ENCODE measurements at places on chromosomes 3 and 15.

DNA sequence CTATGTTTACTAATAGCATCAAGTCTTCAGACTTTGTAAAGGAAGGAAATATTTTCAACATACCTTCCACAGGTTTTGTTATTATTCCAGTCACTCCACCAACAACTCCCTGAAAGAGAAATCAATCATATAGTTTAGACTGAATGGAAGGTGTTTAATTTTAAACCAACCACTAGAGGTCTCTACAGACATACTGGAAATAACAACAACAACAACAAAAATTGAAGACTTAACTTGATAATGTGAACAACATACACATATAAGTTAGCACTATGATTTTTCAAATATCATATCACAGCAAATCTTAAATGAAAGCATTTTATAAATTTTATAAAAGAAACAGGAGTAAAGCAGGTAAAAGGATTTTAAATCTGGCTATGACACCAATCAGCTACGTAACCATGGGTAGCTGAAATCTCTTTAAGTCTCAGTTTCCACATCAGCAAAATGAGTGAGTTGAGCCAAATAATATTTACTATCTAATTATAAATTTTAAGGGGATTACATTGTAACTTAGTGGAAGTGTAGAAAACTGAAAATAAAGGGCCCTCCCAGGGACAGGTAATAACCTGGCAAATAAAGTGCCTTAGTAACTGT lies 188.2 kb downstream of the VPS13C start:
- no peak for DNase-seq

DNA sequence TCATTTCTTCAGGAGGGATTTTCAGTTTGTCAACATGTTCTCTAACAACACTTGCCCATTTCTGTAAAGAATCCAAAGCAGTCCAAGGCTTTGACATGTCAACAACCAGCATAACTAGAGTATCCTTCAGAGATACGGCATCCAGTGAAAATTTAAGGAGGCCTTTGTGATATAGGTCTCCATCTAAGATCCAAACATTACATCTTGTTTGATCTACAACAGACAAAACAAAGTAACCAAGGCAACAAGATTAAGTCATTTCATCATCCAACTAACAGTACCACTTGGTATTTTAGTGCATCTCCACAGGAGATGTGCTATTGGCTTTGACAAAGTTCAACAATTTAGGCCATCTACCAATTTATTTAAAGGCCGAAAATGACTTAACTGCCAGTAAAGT lies 25.8 kb downstream of the DYNC1LI1 start:
- DNase-seq = no peak

DNA sequence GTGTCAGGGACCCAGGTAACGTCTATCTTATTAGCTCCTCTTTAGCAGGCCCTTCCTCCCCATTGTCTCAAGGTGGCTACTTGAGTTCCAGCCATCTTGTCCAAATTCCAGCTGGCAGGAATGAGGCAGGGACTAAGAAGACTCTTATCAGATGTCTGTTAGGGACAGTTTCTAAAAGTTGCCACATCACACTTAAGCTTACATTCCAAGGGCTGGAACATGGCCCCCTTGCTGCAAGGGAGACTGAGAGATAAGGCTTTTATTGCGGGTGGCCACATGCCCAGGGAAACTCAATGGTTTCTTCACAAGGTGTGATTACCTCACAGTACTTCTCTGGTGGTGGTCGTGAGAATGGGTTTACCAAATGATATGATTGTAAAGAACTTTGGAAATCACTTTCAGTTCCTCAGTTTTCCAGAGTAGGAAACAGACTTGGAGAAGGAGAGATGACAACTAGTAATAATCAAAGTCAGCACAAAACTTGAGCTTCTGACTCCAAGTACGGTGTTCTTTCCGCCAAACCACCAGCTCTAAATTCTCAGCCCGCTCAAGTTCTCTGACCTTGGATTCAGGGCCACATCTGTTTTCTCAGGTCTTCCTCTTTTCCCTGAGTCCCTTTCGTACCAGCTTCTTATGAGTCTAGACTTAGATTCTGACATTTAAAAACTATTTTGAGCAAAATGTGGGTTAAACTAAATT lies 14.2 kb downstream of the PDIA5 start:
- DNase-seq = no peak

DNA sequence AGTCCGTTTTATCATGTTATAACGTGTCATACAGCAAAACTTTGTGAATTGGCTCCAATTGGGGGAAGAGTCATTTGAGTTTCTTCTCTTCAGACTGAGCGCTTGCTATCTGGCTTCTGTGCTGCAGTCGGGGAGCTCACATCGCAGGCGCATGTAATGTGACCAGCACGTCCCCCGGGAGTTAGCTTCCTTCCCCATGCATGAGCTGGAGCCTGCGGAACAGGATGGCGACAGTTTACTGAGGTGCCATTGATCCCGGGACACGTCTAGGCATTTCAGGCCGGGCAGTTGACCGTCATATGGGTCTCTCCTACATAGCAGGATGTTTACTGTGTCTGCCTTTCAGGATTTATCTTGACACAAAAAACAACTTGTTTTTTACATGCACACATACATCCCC lies 44.8 kb downstream of the CMTM8 start:
- DNase-seq = no peak

GRCh38 chr3:152595975-152596821 lies 238.7 kb upstream of the P2RY1 start:
- DNase-seq = no peak

DNA sequence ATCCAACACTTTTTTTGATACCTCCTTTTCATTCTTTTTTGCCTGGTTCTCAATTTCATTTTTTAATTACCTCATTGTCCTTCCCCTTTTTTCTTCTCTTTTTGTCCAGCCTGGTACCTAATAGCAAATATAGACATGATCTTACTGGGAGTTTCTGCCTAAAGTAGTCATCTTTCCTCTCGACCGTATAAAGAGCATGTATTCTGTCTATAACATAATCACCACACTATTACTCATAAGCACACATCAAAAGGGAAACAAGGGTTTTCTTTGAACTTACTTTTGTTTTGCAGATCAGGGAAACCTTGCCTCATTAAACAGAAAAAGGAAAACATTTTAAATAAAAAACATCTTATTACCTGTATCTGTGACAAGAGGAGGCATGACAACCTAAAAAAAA lies 33.0 kb downstream of the FAM98B start:
- no peak for DNase-seq

- no peak for DNase-seq
Observed at GRCh38 chr3:177320765-177321247, 123.5 kb upstream of the TBL1XR1 start.

DNA sequence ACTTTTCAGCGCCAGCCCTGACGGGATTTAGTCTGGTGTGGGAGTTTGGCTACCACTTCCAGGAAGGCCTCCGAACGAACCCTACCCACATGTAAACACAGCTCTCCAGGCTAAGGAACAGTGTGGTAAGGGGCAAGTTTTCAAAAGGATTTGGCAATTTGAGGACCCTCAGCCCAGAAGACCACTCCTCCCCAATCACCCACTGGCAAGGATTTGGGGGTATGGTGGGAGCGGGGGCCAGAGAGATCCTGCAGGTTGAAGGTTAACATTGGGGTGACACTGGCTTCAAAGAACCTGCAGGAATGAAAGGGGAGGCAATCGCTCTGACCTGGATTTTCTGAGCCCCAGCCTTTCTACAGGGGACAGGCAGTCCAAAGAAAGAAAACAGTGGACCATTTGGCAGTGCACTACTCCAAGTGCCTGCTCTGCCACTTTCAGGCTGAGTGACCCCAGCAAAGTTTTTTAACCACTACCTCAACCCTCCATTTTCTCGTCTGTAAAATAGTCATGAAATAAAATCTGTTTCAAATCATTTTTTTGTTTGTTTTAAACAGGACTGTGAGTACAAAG lies 34.5 kb downstream of the ZIC4 start:
- no peak for DNase-seq

DNA sequence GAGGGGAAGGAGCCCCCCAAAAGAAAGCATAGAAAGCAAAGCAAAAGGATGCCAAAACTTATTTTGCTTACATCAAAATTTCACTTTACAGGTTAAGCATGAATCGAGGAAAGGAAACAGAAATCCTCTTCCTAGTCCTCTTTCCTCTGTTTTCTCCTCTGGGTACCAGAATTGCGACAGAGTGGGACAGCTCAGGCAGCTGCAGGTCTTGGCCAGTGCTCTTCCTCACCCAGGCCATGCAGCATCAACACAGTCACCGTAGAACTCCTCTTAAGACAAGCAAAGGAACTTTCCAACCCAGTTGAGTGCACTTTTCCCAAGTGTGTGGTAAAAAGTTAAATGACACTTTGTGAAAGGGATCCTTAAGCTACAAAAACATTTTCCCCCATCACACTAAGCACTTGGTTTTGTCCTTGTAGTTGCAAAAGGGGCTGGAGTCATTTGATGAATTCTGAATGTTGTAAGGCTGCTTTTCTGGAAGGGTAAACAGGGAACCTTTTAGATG lies 45.9 kb upstream of the MEX3B start:
- no peak for DNase-seq

DNA sequence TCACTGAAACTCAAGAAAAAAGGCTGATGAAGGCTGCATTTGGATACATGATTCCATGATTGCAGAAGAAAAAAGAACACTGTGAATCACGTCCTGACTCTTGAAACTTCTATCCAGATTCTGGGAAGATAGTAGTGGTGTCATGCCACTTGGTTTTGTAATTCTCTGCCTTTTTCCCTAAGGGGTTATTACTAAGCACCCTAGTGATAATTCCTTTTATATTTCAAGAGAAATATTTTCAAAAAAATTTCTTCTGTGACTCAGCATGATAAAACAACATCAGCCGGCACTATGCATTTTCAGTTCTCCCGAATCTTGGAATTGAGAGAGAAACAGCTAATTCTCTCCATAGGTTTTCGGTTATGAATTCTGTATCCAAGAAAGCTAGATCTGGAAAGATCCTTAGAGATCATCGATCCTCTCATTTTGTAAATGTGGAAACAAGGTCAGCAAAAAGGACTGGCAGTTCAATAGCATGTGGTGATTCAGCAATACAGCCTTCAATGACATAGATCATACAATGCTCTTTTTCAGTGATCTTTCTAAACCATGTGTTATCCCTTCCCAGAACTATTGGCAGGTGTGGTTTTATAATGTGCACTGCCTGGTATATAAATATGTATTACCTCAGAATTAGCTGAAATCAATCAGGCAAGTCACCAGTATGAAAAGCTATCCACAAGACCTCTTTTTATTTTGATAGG lies 42.6 kb upstream of the TP63 start:
- no peak for DNase-seq

DNA sequence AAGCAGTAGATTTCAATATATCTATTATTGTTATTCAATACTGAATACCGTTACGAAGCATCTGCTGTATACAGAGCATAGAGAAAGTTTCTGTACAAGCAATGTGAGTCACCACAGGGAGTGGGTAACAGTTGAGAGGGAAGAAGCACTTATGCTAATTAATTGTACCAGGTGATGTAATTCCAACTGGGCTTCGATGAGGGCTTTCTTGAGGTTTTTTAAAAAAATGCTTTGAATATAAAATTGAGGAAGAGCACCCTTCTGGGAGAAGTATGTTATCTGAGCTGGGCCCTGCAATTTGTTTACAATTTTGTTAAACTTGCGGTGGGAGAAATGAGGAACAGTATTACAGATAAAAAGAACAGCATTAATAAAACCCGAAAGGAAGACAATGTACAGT lies 197.9 kb downstream of the TPRG1 start:
- DNase-seq = no peak

DNA sequence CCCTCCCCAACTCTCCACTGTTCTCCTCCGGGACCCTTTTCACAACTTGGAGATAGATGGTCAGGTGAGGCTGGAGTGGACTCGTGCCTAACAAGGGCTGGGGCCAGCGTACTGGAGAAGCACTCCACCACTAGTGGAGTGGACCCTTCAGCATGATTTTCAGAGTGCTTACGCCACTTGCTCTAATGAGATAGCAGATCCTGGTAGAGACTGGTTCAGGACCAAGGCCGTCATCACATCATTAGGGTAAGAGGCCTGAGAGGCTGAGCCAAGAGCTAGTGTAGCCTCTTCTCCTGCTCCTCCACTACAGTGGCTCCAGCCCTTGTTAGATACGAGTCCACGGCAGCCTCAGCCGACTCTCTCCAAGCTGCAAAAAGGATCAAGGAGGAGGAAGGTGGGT lies 66.9 kb upstream of the NTRK3 start:
- no peak for DNase-seq

- DNase-seq = no peak
Observed at GRCh38 chr3:11037241-11037873, 44.8 kb downstream of the SLC6A1 start.

DNA sequence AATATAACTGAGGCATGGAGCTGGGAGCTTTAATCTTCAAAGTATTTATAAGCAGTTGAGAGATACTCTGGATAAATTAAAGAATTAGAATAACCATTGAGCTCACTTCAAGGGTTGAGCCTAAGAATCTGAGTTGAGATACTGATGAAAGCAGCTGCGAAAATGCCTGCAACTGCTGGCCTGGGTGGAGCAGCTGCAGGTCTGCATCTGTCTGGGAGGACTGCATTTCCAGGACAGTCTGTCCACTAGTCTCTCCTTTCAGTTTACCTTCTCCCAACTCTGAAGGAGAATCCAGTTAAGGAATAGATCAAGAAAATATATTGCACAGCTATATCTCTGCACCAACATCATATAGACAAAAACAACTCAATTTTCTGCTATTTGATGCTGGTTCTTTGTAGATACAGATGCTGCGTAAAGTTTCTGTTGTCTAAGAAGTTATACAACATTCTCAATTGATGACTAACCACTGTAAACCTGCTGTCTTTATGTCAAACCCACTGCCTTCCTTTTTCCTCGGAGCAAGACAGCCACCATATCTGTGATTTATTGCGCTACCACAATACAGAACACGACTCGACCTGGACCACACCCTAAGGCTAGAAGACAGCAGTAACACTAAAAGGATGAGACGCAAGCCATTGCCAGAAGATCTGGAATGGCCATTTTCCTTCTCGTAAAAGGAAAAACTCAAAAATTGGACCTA lies 245.1 kb downstream of the MAGI1 start:
- no peak for DNase-seq

DNA sequence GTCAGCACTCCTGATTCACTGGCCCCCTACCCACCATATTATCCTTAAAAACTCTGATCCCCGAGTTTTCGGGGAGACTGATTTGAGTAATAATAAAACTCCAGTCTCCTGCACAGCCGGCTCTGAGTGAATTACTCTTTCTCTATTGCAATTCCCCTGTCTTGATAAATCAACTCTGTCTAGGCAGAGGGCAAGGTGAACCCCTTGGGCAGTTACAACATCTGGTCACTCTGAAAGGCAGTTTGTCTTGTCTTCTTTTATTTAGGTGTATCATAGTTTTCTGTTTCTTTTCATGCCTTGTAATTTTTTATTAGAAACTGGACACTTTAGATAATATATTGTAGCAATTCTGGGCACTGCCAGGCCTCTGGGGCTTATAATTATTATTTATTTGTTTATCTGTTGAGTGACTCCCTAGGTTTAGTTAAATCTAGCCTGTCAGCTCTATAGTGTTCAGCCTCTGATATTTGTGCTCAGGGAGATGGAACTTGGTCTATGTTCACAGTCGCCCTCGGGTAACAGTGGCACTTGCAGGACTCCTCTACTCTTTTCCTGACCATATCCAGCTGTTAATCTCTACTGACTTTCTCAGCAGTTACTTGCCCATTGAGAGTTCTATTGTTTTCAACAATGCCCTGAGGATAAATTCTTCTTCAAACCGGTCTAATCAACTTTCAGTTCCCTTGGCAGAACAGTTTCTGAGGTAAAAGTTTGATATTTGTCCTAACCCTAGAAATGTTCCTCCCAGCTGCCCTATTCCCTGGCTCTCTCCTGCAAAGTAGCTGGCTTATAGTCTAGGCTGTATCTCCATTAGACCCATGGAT lies 15.5 kb upstream of the PLAAT1 start:
- DNase-seq = no peak

GRCh38 chr3:134803051-134803505 lies 8.0 kb downstream of the EPHB1 start:
- DNase-seq = no peak
